Esophagus squamous epithelium (tissue), 5 donors: ENCODE measurements at places on chromosomes 2 and 18.

GRCh38 chr2:190277234-190278112 is 42.2 kb downstream of the HIBCH start:
- DNase-seq = no peak

GRCh38 chr18:54183390-54183789 is 41.1 kb downstream of the MBD2 start:
- DNase-seq = no peak

- no peak for DNase-seq
These were observed 10.7 kb upstream of the DYNC2LI1 start for GRCh38 chr2:43763091-43763490.

DNA sequence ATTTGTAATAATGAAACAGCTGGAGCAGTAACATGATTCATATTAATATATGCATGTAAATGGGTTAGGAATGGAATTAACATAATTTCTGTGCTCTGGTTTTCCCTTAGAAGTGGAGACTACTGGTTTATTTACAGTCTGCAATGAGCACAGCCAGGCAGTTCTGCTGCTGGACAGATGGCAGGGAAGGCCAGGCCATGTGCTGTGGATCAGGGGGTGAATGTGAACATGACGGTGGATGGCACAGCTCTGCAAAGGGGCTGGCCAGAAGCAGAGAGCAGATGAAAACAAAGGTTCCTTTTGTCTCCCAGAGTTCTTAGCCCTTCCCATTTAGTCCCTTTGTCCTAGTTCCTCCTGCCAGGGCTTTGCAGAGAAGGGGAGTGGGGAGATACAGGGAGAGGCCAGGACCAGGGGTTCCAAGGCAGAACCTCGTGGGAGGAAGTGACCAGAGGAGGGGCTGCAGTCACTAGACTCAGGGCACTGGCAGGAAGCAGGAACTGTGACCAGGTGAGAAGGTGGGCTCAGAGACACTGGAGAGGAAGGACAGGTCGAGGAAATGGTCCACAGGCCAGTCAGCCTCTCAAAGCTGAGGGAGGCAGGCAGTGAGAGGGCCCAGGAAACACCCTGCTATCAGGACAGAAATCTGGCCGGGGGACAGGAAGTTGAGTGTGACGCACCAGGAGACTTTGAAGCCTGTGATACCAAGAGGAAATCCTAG is 112.9 kb upstream of the ATP8B1 start:
- no peak for DNase-seq

- no peak for DNase-seq
These were observed 316.9 kb upstream of the REV1 start for GRCh38 chr2:99806758-99807157.
